Stimulated activated CD8-positive, alpha-beta memory T cell treated with anti-CD3 and anti-CD28 coated beads, Interleukin-2, amount 100 ng/mL, for 1 hour (primary cell): ENCODE measurements at places on chromosomes 7 and 10.
A peak's percentile ranks its signal among the peaks of the same experiment; 100 is the strongest.

DNA sequence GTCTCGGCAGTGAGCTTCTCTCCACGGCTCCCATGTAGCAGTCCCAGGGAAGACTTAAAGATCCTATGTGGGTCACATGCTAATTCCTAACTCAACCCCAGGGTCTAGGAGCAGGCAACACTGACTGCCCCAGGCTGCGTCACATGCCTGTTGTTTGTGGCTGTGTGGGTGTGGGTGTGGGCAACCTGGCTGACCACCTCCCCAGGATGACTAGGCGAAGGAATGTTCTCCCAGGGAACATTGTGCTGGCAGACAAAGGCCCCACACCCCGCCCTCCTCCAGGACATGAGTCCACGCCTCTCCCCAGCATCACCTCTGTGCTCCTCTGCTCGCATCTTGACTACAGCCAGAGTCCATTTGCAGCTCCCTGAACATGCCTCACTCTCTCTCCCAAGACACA, 30.3 kb downstream of the SLC29A3 start:
- no peak for DNase-seq

- no peak for DNase-seq
These were observed 6.7 kb downstream of the FRA10AC1 start for GRCh38 chr10:93695740-93696139.

DNA sequence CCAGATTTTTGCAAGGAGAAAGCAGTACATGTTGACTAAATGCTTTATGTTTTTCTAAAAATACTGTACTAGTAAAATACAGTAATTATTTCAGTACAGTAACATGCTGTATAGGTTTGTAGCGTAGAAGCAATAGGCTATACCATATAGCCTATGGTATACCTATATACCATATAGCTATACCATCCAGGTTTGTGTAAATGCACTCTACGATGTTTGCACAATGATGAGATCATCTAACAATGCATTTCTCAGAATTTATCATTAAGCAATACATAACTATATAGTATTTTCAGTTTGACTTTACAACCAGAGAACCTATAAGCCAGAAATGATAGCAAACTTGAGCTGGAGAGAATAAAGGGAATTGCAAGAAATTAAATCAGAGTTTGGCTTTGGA, 109.7 kb upstream of the DNAJB12 start:
- DNase-seq, result no peak

DNA sequence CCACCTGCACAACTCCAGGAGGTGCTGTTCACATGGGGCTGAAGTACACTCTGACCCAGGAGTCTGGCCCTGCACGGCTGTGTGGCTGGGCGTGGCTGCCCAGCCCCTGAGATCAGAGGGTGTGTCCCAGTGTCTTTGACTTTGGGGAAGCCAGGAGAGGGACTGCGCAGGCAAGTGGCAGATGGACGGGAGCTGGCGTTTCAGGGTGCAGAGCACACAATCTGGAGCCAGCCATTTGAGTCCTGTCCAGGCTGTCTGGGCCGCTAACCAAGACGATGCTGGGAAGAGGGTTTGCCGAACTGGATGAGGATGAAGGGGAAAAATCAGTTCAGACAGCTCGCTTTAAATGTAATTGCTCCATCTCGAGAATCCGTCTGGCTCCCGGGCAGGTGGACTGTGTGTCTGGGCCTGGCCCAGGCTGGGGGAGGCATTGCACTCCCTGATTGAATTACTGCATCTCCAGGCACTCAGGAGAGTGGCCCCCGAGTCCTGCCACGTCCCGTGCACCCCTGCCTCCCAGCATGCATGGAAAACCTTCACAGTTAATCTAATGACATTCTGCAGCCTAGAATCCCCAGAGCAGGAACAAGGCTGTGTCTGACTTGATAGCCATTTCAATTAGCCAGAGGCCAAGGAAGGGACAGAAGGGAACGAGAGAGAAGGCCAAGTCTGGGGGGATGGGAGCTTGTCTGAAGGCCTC, 120.8 kb upstream of the NANOS1 start:
- no peak for DNase-seq

DNA sequence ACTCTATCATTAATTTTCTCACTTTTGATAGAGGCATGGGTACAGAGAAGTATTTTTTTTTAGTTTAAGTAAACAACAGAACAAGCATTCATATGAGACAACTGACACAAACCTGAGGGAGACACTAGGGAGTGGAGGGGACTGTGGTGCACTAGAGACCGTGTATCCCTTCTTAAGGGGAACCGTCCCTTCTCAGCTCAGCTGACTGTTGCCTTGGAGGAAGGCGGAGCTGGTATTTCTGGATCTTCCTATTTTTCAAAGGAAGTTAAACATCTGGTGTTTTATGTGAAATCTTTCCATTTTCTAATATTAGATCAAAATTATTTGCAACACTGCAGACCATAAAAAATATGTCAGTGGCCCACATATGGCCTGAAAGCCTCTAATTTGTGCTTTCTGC, 113.6 kb upstream of the MACROH2A2 start:
- no peak for DNase-seq

GRCh38 chr10:84743483-84743882, 415.1 kb downstream of the CCSER2 start:
- no peak for DNase-seq

- no peak for DNase-seq
These were observed 60.3 kb downstream of the ATOH7 start for GRCh38 chr10:68171539-68172080.

DNA sequence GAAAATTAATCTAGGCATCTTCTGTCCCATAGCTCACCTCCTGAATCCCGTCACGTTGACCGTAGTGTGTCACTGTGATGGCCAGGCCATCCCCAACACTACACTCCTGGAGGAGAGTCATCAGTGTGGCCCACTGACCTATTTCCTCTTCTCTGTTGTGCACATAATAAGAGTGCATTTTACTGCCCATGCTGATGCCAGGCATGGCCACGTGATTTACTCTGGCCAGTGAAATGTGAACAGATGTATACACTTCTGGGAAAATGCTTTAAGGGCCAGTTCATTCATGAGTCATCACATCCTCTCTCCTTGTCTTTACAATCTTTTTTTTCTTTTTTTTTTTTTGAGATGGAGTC, 101.9 kb upstream of the PIP4K2A start:
- DNase-seq, result no peak

- no peak for DNase-seq
These were observed 97.3 kb upstream of the KCNIP2 start for GRCh38 chr10:101940916-101941315.

- DNase-seq, result no peak
These were observed 9.3 kb downstream of the TCAF1 start for GRCh38 chr7:143892527-143893300.

DNA sequence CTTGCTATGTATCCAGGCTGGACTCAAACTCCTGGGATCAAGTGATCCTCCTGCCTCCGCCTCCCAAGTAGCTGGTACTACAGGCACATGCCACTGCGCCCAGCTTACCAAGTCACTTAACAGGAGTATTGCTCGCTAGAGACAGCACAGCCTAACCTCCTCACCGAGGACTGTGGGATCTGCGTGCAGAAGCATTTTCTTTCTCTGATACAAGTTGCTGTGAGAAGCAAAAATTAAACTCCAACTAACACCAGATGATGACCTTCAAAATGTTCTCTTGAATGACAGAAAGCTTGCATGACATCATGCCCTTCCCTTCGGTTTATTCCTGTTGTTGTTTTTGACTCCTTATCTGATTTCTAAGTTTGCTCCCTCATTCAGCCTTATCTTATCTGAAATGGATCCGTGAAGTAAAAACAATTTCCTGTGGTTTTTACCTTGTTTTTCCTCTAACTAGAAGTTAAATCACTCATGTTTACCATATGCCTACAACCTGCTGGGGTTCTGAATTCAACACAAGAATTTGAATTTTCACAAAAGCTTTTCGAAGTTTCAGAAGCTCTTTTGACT, 94.4 kb upstream of the KIF5B start:
- no peak for DNase-seq

DNA sequence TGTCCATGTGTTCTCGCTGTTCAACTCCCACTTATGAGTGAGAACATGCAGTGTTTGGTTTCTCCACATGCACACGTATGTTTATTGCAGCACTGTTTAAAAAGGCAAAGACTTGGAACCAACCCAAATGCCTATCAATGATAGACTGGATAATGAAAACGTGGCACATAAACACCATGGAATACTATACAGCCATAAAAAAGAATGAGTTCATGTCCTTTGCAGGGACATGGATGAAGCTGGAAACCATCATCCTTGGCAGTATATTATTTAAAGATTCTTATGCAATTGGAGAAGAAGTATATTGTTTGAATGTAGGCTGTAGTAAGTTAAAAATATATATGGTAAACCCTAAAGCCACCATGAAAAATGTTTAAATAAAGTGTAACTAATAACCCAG, 7.2 kb upstream of the CACNB2 start:
- DNase-seq, result no peak

DNA sequence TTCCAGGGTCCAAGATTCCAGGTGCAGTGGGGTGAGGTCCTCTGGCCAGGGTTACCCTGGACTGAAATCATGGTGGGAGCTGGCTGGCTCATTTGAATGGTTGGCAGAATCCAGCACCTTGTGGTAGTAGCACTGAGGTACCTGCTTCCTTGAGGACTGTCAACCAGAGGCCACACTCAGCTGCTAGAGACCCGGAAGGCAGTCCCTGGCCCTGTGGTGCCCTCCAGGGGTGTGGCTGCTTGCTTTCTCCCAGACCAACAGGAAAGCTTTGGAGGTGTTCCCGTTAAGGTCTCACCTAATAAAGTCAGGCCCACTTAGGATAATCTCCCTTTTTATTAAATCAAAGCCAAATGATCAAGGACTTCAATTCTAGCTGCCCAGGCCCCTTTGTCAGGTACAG, 107.7 kb upstream of the GDF10 start:
- no peak for DNase-seq

DNA sequence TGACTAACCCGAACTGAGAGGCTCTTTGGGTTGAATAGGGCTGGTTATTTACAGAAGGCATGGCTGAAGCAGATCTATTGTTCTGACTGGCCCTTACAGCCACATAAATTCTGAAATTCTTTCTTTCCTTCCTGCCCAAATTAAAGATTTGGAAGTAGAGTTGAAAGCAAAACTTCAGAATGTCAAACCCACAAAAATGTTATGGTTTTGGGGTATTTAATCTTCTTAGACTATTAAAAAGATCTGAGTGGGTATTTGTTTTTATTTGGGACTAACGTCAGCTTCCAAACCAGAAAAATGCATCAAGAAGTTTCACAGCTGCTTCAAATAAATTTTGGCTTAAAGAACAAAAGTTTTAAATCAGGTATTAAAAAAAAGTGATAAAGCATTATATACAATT, 124.5 kb downstream of the AHR start:
- no peak for DNase-seq

DNA sequence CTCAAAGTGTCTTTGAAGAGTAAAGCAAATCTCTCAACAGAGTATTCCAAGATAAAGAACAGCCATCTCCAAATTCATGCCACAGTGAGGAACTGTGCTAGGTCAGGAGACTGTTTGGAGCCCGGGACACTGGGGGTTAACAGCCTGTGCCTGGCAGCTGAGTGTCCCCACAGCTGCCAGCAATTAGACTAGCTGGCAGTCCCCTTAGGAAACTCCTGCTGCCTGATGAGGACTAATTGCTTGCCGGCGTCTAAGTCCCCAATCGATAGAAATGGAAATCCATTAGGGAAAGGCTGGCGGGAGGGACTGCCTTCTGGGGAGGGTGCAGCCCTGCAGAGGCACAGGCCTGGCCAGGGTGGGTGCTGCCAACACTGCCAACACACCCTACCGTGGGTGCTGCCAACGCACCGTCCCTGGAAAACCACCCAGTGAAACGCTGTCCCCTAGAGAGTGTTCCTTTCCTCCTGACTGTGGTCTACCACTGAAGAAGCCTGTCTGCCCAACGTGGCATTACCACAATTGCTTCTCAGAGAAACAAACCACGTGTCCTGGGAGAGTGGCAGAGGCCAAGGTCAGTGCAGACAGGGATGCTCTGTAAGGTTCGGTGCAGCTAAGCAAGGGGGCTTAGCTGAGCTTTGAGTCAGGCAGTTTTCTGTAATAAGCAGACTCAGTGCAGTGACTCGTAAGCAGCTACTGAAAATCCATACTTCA, 60.8 kb downstream of the XRCC2 start:
- no peak for DNase-seq

DNA sequence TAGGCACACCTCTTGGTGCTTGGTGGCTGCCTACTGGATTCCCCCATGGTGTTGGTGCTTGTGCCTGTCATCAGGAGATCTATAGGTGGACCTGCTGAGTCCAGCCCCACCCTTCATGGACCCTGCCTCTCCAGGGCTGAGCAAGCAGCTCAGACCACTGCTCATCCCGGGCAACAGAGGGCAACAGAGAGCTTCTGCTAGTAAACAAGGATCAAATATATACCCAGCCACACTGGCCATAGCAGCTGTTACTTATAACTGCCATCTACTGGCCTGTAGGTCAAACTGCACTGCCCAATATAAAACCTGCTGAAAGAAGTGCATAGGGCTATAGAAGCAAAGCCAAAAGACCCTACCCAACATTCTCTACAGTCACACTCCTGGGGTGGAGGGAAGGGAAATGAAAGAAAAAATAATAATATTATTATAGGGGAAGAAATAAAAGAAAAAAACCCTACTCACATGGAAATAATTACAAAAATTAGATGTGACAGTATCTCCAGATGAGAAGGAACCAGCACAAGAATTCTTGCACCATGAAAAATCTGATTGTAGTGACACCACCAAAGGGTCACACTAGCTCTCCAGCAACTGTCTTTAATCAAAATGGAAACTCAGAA, 54.9 kb upstream of the ZNF800 start:
- DNase-seq, result peak; percentile 11

DNA sequence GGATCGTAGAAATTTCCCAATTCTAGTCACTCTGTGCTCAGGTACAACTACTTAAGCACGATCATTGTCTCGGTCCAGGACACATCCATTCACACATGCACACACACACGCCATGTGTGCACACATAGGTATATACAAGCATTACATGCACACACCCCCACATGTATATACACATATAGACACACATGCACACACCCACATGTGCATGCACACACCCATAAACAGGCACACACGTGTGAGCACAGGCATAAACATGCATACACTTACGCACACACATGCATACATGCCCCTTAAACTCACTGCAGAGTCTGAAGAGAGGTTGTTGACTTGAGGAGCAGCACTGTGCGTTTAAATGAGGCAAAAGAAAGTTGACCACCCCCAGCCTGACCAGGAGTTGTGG, 32.5 kb upstream of the INSIG1 start:
- no peak for DNase-seq

DNA sequence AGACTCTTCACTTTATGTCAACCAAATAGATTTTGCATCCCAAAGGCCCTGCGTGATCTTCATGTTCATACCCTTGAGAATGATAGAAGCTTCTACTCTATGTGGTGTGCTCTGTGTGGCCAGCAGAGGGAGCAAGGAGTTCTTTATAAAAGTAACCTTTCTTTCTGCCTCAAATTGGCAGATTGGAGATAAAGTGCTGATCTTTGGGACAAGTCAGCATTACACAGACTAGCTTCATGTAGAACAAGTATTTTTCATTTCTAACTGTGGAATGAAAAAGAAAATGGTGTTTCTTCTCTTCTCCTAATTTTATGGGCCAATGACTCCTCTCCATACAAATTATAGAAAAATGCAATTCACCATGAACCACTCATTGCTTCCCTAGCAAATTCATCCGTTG, 1214.1 kb downstream of the SORCS1 start:
- no peak for DNase-seq

- DNase-seq, result no peak
These were observed 38.8 kb upstream of the MYL10 start for GRCh38 chr7:101667920-101668319.
